ENCODE measurements at places on chromosomes 12 and 14.

GRCh38 chr12:66884091-66884490, 205.2 kb upstream of the GRIP1 start:
- no peak for DNase-seq

- DNase-seq = no peak
These were observed 2.3 kb downstream of the NUDT14 start for GRCh38 chr14:105178868-105179140.

- no peak for DNase-seq
These were observed 7.8 kb upstream of the ITGB7 start for GRCh38 chr12:53214687-53215455.

GRCh38 chr14:66758031-66758613, 250.2 kb downstream of the GPHN start:
- DNase-seq = no peak

DNA sequence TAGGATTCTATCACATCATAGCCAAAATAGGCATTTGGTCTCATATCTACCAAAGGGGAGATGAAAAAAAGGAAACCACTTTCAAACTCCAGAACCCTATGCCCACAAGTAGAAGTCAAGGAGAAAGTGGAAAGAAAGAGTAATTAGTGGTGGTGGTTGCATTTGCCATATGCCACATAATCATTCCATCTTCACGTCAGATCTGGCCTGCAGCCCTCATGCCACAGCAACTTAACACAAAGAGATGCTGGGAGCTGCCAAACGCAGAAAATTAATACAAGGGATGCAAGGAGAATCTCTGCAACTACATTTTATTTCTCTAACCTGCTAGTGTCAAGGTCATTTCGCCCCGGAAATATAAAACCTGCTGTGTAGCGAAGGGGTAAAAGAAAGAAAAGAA, 148.6 kb upstream of the FOXN3 start:
- no peak for DNase-seq

GRCh38 chr14:58752289-58752688, 114.5 kb downstream of the DACT1 start:
- no peak for DNase-seq

DNA sequence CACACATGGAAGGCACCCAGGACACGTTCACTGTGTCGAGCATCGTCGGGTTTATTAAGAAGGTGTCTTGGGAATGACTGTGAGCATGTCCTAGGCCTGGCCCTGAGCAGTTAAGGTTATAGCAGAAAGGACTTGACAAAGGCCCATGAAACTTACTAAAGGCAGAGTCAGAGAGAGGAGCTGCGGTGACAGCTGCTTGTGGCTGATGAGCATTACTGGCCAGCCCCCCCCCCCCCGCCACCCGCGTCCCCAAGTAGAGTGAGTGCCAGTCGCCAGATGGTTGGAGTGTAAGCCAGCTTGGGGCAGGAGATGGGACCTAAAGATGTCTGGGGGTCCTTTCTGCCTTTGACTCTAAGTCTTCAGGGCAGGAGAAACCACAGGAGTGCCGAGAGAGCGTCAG, 169.9 kb downstream of the TSPAN9 start:
- DNase-seq = no peak

DNA sequence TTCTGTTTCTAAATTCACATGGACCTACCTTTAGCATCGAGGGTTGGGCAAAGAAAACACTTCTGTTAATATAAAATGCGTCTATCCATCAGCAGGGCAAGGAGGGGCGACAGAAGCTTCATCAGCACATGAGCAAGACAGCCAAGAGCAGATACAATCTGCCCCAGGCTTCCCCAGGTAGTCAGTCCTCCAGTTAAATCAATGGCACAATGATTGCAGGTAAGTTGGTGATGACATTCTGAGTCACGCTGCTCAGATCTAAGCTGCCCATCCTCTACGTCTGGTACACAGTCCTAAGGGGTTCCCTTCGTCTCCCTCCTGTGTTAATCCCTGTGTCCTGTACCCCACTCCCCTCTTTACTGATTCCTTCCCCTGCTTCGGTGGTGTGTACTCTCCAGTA, 38.8 kb downstream of the MAP3K9 start:
- DNase-seq = no peak

GRCh38 chr14:61219256-61219655, 61.9 kb downstream of the TMEM30B start:
- DNase-seq = no peak

DNA sequence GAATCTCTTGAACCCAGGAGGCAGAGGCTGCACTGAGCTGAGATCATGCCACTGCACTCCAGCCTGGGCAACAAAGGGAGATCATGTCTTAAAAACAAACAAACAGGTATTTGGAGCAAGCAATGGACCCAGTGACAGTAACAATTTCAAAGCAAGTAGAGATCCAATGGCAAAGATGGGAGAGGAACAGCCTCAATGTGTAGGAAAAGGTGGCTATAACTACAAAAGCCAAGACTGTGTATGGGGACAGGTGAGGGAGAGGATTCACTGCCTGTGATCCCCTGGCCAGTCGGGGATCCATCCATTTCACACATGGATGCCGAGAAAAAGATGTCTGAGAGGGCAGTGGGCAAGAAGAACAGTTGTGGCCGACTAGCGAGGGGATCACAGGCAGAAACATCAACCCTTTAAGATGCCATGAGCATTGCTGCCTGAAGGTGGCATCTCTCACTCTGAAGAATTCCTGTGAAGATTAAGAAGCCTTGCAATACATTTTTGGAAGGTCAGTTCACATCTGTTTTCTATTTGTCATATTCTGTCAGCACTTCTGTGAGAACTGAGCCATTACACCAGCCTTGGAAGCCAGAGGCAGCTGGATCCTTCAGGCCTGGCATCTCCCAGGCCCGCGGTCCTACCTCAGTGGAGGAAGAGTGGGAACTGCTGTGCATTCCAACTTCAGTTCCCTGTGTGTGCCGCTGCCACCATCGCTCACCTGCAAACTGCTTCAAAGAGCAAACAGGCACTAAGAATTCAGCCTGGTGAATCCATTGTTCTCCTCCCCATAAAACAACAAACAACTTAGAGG, 54.5 kb upstream of the FRS2 start:
- peak; percentile 6 for DNase-seq

DNA sequence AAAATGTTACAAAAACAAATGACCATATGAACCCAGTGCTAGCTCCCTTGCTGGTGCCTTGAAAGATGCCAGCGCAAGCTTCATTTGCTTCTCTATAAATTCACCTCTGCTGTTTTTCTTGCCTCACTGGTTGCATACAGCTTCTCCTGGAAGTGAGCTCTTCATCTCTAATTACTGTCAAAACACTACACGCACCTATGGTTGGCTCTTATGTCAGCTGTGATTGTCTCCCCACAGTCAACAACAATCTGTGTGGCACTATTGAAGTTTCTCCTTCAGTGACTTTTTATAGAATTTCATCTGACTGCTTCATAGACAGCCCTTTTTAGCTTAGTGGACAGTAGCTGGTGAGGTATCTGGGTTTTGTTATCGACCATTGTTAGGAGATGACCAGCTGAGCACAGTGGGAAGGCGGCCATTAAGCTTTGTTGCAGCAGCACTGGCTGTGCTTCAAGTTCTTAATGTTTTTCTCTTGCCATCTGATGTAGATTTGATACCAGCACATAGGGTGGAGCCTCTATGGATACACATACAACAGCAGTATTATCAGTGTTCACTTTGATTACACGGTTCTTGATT, 131.8 kb downstream of the KITLG start:
- DNase-seq = no peak

GRCh38 chr12:30965613-30965985, 39.1 kb downstream of the TSPAN11 start:
- DNase-seq = no peak

DNA sequence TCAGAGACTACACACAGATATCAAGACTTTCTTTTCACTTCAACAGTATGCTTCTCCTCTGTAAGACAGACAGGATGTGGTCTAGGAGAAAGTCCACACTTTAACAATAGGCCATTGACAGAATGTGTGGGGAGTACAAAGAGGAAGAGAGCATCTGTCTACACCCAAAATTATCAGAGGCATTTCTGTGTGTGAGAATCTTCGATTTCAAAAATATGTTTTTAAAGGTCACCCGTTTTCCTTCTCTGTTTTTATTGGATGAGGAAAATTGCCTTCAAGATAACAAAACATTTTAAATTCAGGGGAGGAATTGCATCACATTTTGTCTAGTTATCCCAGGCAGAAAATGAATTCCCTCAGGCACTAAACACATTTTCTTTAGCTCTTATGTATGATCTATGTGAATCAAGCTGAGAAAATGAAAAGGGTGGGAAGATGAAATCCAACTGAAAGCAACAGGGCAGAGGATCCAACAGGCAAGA, 16.4 kb downstream of the NAV3 start:
- DNase-seq = no peak

DNA sequence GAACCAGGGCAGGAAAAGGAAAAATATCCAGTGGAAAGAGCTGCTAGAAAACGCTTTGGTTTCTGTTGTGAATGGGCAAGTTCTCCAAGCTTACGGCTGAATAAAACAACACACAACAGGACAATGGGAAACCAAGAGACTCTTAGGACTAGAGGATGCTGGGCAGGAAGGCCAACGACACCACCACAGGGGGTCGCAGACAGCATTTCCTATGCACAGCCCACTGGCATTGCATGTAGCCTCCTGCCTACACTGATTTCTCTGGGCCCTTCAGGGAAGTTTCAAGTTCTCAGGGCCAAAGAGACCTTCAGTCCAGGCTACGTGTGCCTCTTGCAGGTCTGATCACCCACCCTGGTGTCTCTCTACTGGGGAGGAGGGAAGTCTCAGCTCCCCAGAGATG, 108.0 kb downstream of the RIMBP2 start:
- no peak for DNase-seq

GRCh38 chr12:104709692-104710435, 248.2 kb downstream of the SLC41A2 start:
- DNase-seq = no peak

DNA sequence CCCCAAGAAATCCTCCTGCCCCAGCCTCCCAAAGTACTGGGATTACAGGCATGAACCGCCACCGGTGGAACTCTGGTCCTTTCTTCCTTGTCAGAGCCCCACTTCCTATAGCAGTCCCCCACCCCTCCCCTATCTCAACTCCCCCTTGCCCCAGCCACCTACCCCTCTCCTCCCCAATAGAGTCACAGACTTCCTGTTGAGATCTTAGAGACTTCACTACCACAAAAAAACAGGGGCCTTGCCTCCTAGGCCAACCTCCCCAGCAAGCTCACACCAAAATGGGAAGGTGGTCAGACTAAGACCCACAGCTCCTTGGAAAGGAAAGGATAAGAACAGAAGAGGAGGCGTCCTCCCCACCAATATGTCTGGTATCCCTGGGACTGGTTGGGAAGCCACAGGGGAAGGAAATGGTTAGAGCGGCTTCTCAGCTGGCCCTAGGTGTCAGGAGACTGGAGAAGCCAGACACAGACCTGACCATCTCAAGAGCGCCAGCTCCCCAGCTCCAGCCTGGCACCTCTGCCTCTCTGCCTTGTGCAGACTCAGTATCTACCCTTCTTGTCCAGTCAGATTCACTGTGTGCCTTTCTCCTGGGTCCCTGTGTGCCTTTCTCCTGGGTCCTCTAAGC, 8.5 kb downstream of the ITGB7 start:
- DNase-seq = peak; percentile 32

- no peak for DNase-seq
These were observed 19.5 kb upstream of the NUP107 start for GRCh38 chr12:68667291-68667690.

DNA sequence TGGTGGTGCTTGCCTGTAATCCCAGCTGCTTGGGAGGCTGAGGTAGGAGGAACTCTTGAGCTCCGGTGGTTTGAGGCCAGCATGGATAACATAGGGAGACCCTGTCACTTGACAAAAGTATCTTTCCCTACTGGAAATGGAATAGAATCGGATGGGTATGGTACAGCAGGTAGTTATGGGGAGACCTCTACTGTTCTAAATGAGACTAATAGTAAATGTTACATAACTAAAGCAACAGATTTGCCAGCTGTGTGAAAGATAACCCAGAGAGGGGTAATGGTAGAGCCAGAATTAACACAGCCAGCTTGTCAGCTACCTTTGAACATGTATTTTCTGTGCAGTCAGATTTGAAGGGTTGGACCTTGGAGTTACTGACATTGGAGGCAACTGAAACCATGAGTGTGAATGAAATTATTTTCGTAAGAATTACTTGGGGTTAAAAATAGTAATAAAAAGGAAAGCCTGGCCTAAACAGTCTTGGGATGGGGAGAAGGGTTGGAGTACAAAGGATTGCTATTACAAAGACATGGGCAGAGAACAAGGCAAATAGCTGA, 21.7 kb upstream of the NUP107 start:
- DNase-seq = no peak

DNA sequence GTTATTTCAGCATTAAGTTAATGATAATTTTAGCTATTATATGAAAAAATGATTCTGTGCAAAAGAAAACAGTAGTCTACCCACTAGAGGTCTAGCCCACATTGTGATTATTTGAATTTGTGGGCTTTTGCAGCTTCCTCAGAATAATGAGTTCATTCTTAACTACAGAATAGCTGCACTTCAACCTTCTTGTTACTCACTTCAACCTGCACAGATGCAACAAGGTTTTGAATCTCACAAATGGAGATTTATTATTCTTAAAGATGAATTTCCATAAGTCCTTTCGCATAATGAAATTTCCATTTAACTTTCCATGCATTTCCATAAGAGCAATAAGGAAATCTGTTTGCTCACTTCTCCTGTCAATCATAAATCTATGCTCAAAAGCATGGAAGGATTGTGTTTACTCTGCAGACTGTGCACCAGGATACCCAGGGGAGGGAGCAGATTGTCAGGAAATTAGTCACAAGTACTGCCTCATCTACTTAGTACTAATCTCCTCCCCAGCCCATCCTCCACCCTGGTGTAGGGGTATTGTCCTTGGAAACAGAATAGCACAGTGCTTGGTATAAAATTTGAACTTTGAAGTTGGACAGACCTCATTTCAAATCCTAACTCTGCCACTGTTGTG, 24.1 kb downstream of the PTGER2 start:
- DNase-seq = peak; percentile 46

- no peak for DNase-seq
These were observed 525 bp upstream of the FAR2 start for GRCh38 chr12:29148596-29148910.

DNA sequence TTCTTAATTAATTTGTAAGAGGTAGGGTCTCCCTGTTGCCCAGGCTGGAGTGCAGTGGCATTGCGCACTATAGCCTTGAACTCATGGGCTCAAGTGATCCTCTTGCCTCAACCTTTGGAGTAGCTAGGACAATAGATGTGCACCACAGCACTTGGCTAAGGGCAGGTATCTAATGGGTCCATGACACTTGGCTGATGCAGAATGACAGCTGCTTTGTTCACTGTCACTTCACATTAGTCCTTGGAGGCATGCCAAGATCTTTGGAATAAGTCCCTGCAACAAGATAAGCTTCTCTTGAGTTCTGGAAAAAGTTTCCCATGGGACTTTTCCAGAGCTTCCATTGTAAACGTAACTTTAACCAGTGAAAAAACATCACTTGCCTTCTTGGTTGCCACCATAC, 23.4 kb downstream of the COQ6 start:
- no peak for DNase-seq

- peak; percentile 60 for DNase-seq
These were observed 52.5 kb downstream of the C12orf75 start for GRCh38 chr12:105382771-105383622.

GRCh38 chr12:52059582-52060497, 8.6 kb downstream of the NR4A1 start:
- no peak for DNase-seq
